ENCODE measurements at places on chromosomes 2 and 18.

GRCh38 chr2:186599186-186599778 is 9.4 kb downstream of the ITGAV start:
- DNase-seq = no peak

DNA sequence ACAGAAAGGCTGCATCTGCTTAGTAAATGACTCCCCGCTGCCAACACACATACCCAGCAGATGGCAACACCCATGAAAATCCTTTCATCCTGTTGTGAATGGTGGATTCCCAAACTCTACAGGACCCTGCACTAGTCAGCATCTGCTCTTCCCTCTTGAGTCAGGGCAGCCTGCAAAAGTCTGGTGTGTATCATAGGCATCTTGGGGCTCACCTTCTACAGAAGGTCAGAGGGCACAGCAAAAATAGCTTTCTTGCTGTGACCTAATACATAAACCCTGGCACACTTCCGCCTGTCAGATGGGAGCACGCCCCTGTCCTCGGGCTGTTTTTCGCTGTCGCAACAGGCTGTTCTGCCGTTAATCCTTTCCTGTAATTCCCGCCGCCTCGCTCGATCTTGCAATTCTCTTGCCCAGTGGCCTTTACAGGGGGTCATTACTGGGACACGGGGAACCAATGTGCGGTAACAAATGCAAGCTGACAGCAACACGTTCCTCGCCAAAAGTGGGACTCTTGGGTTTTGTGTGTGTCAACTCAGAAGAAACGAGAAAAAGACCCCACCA is 19.9 kb upstream of the SCYGR1 start:
- DNase-seq = no peak

DNA sequence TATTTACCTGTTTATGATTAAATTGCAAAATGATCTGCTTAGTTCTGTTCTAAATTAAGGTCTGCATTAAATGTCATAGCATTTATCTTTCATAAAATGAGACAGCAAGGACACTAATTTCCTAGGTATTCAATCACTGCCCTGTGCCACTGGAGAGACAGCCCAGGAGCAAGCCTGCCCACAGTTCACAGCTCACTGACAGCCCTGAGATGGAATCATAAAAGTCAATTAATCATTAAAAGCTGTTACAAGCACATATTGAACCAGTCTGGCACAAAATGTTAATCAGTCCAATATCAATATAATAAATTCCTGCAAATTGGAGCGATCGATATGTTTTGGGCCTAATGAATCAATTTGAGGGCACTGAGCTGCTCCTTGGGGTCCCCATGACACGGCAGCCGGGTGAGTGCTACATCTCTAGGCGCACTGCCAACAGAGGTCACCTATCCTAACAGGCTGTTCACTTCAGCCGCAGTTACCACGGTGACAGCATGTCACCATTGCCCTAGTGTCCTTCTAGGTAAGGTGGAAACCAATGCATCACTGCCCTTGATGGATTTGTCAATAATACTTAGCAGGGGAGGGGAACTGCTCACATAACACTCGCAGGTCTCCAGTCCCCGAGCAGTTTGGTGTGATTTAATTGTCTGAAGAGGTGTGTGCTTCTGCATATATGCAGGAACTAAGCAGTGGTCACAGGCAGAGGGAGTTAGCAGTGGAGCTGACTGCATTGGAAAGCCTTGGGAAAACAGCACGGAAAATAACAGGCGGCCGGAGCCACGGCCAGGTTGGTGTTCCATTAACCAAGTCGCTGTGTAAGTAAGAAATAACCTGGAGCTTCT is 47.3 kb downstream of the POU3F3 start:
- DNase-seq = no peak

DNA sequence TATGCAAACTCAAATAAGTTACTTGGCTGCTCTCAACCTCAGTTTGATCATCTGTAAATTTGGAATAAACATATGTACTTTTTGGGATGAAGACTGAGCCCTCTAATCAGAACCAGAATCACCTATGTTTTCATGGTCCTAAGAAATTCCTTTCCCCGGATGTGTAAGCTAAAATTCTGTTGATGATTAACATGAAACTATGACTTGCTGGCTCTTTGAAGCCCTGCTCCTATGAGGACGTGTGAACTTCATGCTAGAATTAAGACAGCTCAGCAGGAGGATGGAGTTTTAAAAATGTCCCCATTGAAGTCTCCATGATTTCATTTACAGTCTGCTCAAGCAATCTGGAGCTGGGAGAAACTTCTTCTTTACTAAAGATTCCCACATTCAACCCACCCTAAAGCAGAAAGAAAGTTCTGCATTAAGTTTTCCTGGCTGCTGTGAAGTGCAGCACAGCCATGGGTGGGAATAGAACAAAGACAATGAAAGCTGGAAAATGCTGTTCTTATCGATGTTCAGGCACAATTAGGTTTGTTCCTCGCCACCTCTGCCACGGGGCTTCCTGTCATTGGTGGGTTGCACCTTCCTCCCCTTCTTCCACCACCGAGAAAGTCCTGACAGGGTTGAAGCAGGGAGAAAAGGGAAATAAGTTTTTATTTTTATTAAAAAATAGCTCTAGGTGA is 50.9 kb downstream of the ADCYAP1 start:
- no peak for DNase-seq

DNA sequence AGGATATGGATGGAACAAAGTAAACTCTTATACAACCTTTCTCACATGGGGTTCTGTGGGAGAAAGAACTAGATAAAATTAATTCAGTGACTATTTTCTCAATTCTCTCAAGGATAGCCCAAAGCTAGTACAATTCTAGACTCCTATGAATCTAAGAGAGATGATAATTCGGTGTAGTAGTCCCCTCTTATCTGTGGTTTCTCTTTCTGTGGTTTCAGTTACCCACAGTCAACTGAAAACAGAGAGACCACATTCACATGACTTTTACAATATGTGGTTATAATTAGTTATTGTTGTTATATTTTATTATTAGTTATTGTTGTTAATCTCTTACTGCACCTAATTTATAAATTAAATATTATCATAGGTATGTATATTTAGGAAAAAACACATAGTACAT is 53.5 kb upstream of the C2orf15 start:
- DNase-seq = no peak

GRCh38 chr2:146027156-146027555 is 1507.2 kb upstream of the ZEB2 start:
- no peak for DNase-seq

- no peak for DNase-seq
Measured at GRCh38 chr2:127418300-127419111, at the start of gene PROC. TSS of gene PROC (plus strand) at chr2:127418427. CDS start at chr2:127419943, 1,516 bp downstream.

- DNase-seq = no peak
Measured at GRCh38 chr18:73881396-73881917, 266.2 kb downstream of the FBXO15 start.

DNA sequence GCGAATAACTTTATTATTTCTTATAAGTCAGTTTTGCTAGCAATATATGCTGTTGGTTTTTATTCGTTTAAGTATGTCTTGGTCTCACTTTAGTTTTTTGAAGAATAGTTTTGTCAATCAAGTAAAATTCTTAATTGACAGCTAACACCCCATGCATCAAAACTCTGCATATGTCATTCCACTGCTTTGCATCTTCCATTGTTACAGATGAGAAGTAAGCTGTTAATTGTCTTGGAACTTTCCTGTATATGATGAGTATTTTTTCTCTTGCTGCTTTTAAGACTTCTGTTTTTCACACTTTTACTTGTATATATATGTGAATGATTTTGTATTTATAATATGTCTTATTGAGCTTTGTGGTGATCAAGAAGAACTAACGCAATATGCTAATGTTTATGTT is 1048.4 kb downstream of the CNTNAP5 start:
- DNase-seq = no peak

DNA sequence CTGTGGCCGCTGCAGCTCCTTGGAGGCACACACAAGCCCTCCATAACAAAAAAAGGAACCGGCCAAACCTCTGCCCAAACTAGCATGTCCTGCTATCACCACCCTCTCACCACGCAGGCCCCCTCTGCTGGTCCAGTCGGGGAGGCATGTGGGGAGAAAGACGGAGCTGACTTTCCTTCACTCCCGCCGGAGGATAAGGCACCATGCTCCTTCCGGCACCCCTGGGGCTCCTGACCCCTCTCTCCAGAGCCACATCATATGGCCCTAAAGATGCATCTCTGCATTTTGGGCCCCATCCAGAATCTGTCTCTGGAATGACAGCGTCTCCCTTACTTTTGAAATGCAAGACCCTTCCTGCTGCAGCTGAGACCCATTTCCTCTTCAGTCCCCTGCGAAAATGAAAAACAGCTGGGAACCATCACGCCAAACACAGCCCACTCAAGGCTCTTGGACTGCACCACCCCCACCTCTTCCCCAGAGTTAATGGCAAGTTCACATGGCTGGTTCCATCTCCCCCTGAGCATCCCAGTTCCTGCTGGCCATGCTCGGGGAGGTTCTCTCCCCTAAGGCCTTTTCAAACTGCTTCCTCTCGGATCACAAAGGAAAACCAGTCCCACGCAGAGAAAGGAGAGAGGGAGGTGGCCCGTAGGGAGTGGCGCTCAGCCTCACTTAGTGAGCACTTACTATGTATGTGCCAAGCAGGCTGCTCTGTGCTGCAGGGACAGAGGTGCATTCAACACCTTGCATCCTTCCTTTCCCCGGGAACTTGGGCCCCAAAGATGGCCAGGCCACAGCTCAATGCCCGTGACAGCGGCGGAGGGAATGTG is 35.2 kb upstream of the MLPH start:
- no peak for DNase-seq

- no peak for DNase-seq
Measured at GRCh38 chr18:28411806-28412205, 234.9 kb upstream of the CDH2 start.

- no peak for DNase-seq
Measured at GRCh38 chr2:156401861-156402260, 34.3 kb upstream of the GPD2 start.

DNA sequence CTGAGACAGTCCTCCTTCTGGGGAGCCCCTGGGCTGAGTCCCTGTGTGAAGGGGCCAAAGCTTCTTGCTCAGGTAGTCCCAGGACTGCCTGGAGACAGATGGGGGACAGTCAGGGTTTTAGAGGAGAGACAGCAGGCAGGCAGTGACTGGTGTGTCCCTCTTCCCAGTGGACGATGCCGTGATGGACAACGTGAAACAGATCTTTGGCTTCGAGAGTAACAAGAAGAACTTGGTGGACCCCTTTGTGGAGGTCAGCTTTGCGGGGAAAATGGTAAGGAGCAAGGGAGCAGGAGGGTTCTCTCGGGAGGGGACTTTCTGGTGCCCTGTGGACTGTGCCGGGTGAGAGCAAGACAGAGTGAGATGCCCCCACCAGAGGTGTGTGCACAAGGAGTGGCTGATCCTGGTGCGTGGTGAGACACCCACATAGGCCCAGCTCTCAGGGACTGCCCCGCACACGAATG is 74.8 kb downstream of the DYSF start:
- no peak for DNase-seq

DNA sequence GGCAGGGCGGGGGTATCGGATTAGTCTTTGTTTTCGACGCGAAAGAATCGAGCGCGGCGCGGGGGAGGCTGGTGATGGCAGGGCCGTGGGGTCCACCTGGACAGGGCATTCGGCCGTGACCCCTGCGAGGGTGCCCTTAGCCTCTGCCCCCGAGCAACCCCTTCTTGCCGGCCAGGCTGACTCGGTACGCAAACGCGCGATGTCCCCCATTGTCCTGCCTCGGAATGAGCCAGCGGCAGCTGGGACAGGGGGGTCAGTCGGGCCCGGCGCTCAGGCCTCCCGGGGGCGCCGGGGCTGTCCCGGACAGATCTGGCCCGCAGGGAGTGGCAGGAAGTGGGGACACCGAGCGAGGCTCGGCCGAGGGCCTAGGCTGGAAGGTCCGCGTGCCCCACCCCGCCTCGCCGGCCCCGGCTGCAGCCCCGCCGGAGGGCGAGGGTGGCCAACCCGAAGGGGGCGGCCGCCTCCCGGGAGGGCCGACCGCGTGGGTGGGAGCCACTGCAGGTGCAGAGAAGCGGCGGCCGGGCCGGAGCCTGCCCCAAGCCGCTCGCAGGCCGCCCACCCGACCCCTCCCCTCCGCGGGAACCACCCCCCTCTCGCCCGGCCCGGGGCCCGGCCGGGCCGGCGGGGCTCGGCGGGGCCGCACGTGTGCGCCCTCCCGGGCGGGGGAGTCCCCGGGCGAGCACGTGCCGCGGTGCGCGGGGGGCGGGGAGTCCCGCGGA is at the start of gene TET3:
Gene TET3, plus strand, starts transcription at position 708 of the 719 bp plus-strand sequence. CDS start 1,494 bp downstream, outside the sequence.
- peak; percentile 31 for DNase-seq

- DNase-seq = no peak
Measured at GRCh38 chr2:133838642-133839365, 270.5 kb upstream of the NCKAP5 start.

DNA sequence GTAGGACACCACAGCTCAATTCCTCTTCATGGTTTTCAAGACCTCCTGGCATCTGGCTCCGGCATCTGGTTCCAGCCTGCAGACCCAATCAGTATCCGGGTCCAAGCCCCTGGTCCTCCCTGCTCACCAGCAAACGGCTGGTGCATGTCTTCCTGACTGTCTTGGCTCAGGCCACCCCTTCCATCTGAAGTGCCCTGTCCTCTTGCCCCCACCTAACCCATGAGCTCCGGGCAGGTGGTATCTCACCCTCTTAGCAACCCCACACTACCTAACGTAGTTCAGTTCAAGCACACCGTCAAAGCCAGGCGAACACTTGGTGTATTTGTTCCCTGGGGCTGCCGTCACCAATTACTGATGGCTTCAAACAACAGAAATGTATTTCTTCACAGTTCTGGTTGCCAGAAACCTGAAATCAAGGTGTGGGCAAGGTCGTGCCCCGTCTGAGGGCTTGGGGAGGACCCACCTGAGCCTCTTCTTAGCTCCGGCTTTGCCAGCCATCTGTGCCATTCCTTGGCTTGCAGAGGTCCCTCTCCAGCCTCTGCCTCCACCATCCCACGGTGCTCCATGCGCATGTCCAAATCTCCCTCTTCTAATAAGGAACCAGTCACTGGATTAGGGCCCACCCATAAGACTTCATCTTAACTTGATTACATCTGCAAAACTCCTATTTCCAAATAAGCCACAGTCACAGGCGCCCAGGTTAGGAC is 47.2 kb upstream of the ID2 start:
- no peak for DNase-seq

- DNase-seq = no peak
Measured at GRCh38 chr18:75070235-75070624, 138.7 kb downstream of the PTGR3 start.

DNA sequence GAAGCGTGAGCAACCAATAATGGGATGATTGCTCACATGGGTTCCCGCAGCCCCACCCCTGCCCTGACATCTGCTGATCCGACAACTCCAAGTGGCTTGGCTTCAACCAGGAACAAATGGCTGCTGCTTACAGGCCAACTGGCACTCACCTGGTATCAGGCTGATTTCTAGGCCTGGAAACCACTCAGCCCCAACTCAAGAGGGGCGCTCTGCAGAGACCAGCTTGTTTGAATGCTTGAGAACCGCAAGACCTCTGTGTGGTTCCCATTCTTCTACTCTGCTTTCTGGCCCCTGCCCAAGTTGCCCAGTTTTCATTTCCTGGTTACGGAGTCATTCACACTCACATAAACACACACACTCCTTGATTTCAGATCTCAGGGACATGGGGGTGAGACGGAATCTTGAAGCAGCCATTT is 52.0 kb downstream of the TNP1 start:
- DNase-seq = no peak

Data from activated CD4-positive, alpha-beta memory T cell treated with anti-CD3 and anti-CD28 coated beads, Interleukin-2, amount 10 ng/mL, durations not matched to agents 7 days and 5 days (primary cell).